ENCODE measurements at places on chromosomes 7 and 10. TPM values are rescaled to one million over a fixed set of nuclear protein-coding genes. Genes with fewer than 3 reads are reported as not detected.
A peak's percentile ranks its signal among the peaks of the same experiment; 100 is the strongest.

DNA sequence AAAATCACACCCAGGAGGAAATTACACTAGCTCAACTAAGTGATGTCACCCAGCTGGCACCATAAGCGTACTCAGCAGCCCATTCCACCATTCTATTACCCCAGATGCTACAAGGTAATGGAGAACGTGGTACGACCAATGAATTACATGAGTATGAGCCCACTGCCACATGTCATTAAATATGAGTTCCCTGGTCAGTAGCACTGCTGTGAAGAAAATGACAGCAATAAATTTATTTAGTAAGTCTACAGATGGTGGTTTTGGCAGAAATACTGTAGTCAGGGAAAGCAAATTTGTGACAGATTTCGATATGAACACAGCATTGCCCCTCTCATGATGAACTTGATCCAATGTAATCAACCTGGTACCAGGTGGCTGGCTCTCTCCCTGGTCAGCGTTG lies 154.2 kb downstream of the VWC2 start:
- H3K36me3 ChIP-seq = no peaks in the 10 kb centered on the region
- H3K4me3 ChIP-seq = no peak overlapping the region
- H3K27me3 ChIP-seq = no peaks in the 10 kb centered on the region

- no peaks in the 10 kb centered on the region for H3K36me3 ChIP-seq
- H3K27me3 ChIP-seq = no peaks in the 10 kb centered on the region
These were observed 46.0 kb upstream of the ELN start for GRCh38 chr7:73981933-73982332.

- no peak overlapping the region for H3K4me3 ChIP-seq
- no peaks in the 10 kb centered on the region for H3K36me3 ChIP-seq
- peaks cover 28% of the 10 kb centered on the region for H3K4me1 ChIP-seq
- H3K27ac ChIP-seq = peak overlapping the region; percentile 49
- no peak for DNase-seq
These were observed 7.9 kb upstream of the SEPTIN7 start for GRCh38 chr7:35792873-35793489.

- DNase-seq = no peak
- H3K27me3 ChIP-seq = peaks cover 8% of the 10 kb centered on the region
- no peaks in the 10 kb centered on the region for H3K36me3 ChIP-seq
- H3K27ac ChIP-seq = no peak overlapping the region
- no peak overlapping the region for H3K4me3 ChIP-seq
- peaks cover 5% of the 10 kb centered on the region for H3K4me1 ChIP-seq
These were observed 42.0 kb downstream of the COL1A2 start for GRCh38 chr7:94436700-94437099.

DNA sequence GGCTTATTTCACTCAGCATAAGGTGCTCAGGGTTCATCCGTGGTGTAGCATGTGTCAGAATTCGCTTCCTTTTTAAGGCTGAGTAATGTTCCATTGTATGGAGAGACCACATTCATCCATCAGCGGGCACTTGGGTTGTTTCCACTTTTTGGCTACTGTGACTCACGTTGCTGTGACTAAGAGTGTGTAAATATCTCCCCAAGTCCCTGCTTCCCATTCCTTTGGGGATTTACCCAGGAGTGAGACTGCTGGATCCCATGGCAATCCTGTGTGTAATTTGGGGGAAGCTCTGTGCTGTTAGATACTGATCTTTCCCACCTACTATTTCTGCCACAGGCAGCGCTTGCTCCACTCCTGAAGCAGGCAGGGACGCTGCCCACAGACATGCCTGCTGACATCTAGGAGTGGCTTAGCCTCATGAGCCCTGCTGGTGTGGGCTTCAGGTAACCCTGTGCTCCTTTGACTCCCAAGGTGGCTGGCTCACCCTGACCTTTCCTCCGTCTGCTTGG lies 346.0 kb downstream of the FRMD4A start:
- H3K4me3 ChIP-seq = no peak overlapping the region
- H3K27me3 ChIP-seq = no peaks in the 10 kb centered on the region
- H3K4me1 ChIP-seq = peaks cover 14% of the 10 kb centered on the region
- no peak for DNase-seq

DNA sequence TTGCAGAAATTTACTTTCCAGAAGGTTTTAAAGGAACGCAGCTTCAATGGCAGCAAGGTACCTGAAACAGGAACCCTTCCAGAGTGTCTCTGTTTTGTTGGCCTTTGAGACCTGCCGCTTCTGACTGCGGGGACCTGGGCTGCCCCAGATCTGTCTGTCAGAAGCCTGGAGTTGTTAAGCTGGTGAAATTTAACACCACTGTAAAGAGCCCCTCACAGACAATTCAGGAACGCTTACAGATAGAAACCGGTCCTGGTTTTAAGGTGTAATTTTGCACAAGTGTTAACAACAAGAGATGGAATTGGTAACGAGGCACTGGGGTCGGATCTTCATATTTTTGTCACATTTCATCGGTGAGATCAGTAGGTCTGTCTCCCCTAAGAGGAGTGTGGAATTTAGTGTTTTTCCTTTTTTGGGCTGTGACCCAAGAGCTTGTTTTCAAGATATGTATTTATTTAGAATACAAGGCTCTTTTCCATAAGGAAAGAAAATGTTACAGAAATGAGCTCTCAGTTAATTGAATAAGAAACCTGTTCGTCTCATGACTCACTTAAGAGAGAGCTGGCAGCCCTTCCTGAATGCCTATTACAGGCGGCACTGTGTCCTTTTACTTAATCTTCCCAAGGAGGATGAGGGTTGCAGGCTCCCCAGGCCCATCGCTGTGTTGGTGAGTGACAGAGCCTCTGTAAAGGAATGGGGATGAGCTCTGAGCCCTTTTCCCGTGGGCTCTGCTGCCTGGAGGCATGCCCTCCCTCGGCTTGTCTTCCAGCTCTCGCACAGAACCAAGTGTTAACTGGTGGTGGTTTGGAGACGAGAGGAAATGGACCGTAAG lies 168.7 kb downstream of the CUX1 start:
- H3K27me3 ChIP-seq = no peaks in the 10 kb centered on the region
- H3K4me3 ChIP-seq = no peak overlapping the region
- H3K27ac ChIP-seq = peak overlapping the region; percentile 44
- H3K36me3 ChIP-seq = no peaks in the 10 kb centered on the region
- peaks cover 10% of the 10 kb centered on the region for H3K4me1 ChIP-seq

DNA sequence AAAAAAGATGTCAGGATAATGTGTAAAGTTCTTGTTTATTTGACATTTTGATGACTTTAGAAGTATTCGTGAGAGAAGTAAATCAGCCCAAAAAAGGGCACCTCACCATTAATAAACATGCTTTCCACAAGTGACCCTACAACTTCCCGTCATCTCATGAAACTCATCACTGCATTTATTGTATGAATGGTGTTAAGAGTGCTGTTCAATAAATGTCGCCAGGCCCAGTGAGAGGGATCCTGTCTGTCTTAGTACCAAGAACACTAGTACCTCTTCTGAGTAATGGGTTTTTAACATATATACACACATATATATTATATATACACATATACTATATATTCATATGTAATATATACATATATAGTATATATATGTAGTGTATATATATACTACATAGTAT lies 61.9 kb downstream of the TMEM26 start:
- no peak overlapping the region for H3K4me3 ChIP-seq
- no peaks in the 10 kb centered on the region for H3K36me3 ChIP-seq
- no peaks in the 10 kb centered on the region for H3K4me1 ChIP-seq

DNA sequence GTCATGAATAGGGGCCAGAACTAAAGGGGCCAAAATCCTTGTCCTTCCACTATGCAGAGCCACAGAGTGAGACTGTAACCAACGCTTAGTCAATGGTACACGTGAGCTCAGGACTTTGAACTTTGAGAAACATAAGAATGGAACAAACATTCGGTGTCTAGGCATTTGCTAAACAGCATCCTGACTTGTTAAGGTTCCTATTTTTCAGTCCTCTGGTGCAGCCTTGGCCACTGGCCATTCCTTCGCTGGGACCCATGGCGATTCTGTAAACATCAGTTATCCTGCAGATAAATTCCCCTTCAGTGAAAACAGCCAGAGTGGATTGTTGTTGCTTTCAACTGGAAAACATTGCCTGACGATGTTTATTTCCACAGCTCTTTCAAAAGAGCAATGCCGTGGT lies 266.8 kb downstream of the SORCS1 start:
- H3K36me3 ChIP-seq = no peaks in the 10 kb centered on the region
- no peak overlapping the region for H3K4me3 ChIP-seq
- no peaks in the 10 kb centered on the region for H3K4me1 ChIP-seq
- DNase-seq = no peak
- no peak overlapping the region for H3K27ac ChIP-seq

GRCh38 chr7:19403691-19404090 lies 258.5 kb upstream of the FERD3L start:
- H3K4me3 ChIP-seq = no peak overlapping the region
- H3K27ac ChIP-seq = no peak overlapping the region
- no peaks in the 10 kb centered on the region for H3K27me3 ChIP-seq
- H3K36me3 ChIP-seq = no peaks in the 10 kb centered on the region

The CCDC6 gene
- total RNA-seq = 17.7 TPM

The IDE gene
- 45.8 TPM for total RNA-seq

The ZNF485 gene
- total RNA-seq = 1.1 TPM

The COX15 gene
- 47.2 TPM for total RNA-seq

The UPF2 gene
- 15.3 TPM for total RNA-seq

The SSC4D gene
- total RNA-seq = 1.2 TPM

The SHH gene
- total RNA-seq = not detected

All from heart right ventricle (tissue), 16 donors.